Neural crest cell (in vitro differentiated cells): ENCODE measurements at places on chromosomes 3 and 15.

GRCh38 chr3:97863031-97863430 lies 41.2 kb downstream of the CRYBG3 start:
- DNase-seq: no peak

DNA sequence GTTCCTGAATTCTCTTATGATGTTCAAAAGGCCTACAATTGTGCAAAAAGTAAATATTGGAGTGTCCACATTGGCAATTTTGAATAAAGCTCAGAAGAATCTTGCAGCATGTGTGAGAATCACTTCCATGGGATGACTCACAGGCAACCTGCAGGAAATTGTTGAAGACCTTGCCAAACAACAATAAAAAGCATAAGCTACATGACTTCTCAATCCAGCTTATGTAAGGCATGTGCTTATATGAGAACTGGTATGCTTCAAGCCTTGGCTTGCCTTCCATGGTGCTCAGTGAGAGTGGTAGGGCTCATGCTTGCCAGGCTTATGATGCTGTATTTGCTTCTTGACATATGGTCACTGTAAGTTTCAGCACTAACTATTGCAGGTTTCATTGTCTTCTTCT lies 18.4 kb upstream of the BCHE start:
- no peak for DNase-seq

DNA sequence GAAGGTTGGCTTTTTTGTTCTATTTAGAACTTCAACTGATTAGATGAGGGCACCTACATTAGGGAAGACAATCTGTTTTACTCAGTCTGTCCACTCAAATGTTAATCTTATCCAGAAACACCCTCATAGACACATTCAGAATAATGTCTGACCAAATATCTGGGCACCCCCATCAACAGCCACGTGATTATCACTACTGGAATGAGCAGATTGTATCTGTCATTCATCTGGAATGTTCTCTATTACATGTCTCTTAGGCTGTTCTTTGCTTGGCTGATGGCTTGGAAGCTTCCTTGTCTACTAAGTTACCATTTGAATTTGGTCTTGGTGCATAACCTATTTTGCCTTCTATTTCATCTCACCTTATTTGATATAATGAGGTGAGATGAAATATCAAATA lies 15.7 kb upstream of the LRRC58 start:
- DNase-seq: no peak

DNA sequence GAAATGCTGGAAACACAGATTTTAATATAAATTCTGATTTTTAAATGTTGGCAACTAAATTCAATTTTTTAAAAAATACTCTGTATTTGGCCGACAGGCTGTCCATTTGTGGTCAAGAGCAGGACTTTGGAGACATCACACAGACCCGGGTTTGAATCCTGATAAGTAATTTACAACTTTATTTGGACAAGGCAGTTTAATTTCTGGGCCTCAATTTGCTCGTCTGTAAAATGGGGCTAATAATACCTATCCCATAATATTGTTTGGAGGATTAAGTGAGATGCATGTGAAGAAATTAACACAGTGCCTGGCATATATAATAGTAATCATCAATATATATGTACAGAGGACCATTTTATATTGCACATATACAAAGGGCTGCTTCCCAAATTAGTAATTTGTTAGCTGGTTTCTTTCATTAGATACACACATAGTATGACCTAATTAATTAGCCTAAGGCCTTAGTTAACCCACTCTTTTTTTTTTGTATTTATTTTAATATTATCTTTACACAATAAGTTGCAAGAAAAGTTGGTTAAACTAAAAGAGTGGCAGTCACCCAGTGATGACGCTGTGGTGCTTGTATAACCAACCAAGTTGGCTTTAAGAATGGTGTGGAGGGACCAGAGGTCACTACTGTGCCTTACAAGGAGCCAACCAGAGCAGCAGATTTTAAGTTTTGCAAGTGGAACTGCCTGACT lies 665 bp downstream of the PIGB start:
- DNase-seq: no peak

DNA sequence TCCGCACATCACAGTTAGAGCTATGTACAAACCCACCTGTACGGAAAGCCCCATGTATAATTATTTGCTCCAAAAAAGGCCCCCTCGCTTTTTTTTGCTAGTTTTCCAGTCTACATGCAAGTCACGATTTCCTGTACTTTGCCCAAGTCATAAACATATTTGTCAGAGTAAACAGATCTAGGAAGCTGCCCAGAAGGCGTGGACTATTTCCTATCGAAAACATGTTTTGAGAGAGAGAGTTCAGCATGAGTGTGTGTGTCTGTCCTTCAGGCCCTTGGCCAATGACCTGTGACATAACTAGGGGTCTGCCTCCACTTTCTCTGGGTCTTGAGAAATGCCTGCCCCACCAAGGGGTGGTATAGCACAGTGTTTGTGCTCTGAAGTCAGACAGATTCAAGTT lies 72.7 kb upstream of the HACD2 start:
- DNase-seq: no peak

GRCh38 chr3:55490276-55490913 lies 3.3 kb upstream of the WNT5A start:
- DNase-seq: no peak

DNA sequence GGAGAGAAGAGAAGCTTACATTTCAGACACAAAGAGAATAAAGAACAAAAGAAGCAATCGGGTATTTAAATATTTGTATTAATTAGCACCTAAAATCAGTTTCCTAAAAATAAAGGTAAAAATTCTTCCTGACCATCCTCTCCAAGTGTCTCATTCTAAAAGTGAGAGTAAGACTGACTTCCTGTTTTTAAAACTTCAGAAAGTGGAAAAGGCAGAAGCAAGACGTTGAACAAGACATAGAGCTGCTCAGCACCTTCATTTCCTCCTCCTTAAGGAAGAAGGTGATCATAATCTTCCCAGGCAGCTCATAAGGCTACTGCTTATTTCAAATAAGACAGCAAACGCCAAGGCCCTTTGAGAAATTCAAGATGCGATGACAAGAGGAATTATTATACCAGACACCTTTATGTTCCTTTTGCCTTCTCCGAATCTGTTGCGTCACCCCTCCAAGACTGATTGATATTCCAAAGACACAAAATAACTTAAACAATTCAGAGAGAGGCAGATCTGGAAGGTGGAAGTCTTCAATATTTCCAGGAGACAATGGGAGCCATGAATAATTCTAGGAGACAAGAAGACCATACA lies 238.8 kb upstream of the TLE3 start:
- DNase-seq: no peak

GRCh38 chr15:75114796-75115195 lies 86.9 kb upstream of the C15orf39 start:
- no peak for DNase-seq

GRCh38 chr15:80447077-80447476 lies 42.9 kb downstream of the ARNT2 start:
- no peak for DNase-seq

GRCh38 chr3:111861391-111861790 lies 2.3 kb downstream of the PHLDB2 start:
- DNase-seq: no peak

GRCh38 chr3:134056464-134056891 lies 26.8 kb upstream of the SLCO2A1 start:
- no peak for DNase-seq

GRCh38 chr3:149619136-149619535 lies 38.7 kb downstream of the WWTR1 start:
- DNase-seq: no peak

DNA sequence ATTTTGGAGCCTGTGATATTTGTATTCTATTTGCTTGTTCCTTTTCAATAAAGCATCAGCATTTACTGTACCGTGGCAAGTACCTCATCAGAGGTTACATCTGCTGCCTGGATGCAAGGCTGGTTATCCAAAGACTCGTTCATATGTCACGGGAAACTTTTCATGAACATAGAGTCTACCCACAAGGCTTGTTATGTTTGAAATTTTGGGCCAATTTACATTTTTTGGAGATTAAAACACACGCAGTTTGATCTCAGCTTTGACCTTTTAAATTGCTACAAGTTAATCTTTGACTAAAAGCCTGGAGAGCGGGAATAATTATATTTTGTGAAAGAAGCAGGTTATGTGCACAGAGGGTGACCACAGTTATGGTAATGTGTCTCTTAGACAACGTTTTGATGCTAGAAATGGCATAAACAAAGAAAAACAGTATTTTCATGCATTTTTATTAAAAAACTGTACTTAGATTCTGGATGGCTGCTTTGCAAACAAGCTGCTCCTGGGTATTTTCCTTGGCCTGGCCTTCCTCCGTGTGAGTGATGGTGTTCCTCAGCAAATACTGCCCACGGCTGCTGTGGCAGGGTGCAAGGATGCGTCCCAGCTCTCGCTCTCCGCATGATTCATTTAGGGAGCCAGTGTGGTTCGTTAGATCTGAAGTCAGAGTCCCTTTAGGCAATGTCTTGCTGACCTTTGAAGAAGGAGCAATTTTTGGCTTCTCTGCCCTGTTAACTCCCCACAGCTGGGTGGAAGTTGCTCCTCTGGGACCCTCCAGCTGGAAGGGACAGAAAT lies 27.1 kb downstream of the CHST2 start:
- no peak for DNase-seq

- DNase-seq: no peak
These were observed 372.1 kb upstream of the ARHGEF26 start for GRCh38 chr3:153749070-153749610.

- DNase-seq: no peak
These were observed 222.8 kb downstream of the FAM43A start for GRCh38 chr3:194908496-194908895.

DNA sequence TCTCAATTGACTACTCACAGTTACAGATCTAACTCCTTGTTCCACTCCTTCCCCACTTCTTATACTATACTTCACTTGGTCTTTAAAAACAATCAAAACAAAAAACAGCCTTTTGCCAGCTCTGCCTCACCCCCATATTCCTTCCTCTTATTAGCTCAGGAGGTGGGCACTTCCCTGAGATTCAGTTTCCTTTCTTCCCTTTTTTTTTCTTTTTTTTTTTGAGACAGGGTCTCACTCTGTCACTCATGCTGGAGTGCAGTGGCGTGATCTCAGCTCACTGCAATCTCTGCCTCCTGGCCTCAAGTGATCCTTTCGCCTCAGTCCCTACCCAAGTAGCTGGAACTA lies 6.9 kb downstream of the C3orf62 start:
- DNase-seq: no peak

DNA sequence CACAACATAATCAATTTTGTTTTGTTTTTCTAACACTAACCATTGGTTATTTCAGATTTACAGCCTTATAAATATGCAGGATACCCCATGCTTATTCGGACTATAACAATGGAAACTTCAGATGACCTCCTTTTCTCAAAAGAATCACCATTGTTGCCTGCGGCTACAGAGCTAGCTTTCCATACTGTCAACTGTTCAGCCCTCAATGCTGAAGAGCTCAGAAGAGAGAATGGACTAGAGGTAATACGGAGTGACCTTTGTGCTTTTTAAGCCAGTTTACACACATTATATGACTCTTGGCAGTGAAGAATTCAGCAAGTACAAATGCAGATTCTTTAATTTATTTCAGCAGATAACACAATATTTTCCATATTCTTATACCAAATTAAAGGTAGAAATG lies 81.8 kb downstream of the DNAJC13 start:
- DNase-seq: no peak

DNA sequence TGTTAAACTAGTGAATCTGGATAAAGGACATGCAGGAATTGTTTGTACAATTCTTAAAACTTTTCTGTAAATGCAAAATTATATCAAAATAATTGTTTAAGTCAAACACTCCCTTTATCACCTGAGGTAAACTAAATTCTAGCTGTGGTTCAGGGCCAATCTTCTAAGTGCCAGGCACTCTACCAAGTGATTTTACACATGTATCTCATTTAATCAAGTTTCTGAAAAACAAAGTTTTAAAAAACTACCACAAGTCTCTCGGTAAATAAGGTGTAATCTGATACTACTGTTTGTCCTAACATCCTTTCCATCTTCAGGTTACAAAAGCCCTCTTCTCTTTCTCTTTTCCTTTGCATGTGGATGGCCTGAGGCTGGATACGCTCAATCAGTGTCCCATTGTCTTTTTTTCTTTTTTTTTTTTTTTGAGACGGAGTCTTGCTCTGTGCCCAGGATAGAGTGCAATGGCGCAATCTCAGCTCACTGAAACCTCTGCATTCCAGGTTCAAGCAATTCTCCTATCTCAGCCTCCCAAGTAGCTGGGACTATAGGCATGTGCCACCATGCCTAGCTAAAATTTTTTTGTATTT lies 19.3 kb downstream of the IFT80 start:
- no peak for DNase-seq

DNA sequence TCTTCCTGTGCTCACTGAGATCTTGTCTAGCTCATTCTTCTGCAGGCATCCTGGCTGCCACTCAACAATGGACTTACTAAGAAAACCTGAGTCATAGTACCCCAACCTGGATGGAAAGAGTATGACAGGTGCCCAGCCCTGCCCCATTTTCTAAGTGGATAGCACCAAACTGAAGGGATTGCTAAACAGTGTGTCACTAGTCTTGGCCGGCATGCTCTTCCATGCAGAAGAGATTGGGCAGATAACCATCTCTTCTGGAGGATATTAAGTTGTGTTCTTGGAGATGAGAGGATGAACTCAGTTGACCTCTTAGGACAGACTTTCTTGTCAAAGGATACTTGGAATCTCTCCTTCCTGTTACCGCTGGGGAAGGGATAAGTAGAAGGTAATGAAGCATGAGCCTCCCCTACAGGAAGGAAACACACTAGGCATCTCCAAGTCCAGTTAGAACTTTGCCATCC lies 797.5 kb downstream of the AGBL1 start:
- DNase-seq: no peak

- DNase-seq: no peak
These were observed 118.4 kb upstream of the TP63 start for GRCh38 chr3:189512821-189513220.

- DNase-seq: no peak
These were observed 1.1 kb downstream of the NEO1 start for GRCh38 chr15:73053398-73053723.

DNA sequence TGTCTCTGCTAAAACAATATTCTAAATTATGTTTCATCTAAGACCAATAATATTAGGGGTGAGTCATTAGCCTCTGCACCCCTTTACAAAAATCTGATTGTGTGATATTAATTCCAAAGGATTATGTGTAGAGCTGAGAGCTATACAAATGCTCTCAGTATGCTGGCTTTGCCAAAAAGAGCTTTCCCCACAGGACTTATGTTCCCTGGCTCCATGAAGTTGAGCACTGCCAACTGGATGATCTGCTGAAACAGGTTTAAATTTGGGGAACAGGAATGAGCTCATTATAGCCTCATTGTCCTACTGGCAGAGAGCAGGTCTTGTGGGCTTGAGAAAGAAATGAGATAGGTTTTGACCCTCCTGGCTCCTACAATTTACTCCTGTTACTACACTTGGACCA lies 347.8 kb upstream of the LMCD1 start:
- DNase-seq: no peak
